HT-29 (cell line): ENCODE measurements at places on chromosomes 3 and 15.

- DNase-seq: no peak
Measured at GRCh38 chr15:39918688-39919385, 1.2 kb downstream of the GPR176 start.

- DNase-seq: no peak
Measured at GRCh38 chr3:16838561-16838960, 46.2 kb upstream of the PLCL2 start.

DNA sequence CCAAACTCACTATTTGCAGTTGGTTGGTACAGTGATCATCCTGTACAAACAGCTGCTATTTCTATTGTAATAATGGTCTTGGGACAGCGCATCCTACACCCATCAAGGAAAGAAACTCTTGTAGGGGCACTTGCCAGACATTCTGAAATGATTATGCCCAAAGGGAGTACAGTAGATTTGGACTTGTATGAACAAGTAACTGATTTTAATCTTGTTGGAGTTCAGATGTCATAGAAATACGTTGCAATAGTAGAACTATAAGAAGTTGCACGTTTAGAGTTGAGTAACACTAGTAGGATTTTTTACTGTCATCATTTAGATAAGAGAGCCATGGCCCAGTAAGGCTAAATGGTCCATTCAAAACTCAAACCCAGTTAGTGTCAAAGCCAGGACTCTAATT is 192.8 kb downstream of the SATB1 start:
- no peak for DNase-seq

- DNase-seq: no peak
Measured at GRCh38 chr3:188557235-188557634, 403.3 kb downstream of the LPP start.

DNA sequence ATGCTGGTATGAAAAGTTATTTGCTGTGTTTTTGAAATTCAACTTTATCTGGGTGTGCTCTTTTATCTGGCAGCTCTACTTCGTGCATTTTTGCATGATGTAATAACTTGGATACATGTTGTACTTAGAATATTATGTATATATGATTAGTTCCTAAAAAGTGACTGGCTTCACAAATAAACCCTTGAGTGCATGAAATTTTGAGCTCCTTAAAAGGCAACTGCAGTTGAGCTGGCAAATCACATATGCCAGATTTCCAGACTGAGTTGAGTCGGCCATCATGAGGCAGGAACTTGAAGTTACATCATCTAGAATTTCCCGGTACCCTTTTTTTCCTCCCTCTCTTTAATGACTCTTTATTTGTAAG is 162.5 kb downstream of the FNDC3B start:
- no peak for DNase-seq

DNA sequence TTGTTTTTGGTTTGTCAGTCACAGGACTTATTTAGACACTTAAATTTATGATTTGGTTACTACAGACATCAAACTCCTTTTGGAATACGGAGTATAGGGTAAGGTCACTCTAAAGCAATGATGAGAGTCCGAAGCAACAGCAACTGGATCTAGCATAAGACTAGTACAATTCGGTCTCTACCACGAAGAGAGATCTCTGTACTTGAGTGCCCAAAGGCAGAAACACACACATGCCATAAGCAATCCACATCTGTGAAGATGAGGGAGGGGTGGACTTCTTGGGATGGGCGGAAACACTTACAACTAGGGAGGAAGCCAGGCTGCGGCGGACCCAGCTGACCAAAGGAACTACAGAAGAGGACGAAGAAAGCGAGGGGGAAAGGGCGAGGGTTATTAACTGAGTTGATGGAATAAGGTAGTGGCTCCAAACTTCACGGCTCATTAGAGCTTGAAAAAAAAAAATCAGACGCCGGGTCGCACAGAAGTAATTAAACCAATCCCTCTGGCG is 595 bp downstream of the DPH6 start:
- peak; percentile 81 for DNase-seq

DNA sequence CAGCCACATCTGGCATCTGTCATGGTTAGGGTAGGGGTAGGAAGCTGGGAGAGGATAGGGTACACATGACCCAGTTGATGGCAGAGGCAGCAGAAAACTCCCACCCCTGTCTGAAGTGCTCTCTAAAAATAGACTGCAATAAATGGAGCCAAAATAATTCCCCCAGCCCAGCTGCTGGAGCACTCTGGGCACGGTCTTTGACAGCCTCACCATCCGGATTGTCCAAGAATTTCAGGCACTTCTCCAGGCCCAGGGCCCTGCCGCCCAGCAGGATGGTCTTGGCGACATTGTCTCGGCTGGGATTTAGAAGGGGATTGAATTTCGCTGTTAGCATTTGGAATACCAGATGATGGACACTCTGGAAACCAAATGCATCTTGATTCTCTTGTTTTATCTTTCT is 103.7 kb downstream of the IQSEC1 start:
- no peak for DNase-seq
